Right ventricle myocardium superior (tissue), 1 donor: ENCODE measurements at places on chromosomes 2 and 18. TPM values are rescaled to one million over a fixed set of nuclear protein-coding genes. Genes with fewer than 3 reads are reported as not detected.

- no peak for DNase-seq
These were observed 9.7 kb downstream of the RHBDD1 start for GRCh38 chr2:226845386-226846116.

DNA sequence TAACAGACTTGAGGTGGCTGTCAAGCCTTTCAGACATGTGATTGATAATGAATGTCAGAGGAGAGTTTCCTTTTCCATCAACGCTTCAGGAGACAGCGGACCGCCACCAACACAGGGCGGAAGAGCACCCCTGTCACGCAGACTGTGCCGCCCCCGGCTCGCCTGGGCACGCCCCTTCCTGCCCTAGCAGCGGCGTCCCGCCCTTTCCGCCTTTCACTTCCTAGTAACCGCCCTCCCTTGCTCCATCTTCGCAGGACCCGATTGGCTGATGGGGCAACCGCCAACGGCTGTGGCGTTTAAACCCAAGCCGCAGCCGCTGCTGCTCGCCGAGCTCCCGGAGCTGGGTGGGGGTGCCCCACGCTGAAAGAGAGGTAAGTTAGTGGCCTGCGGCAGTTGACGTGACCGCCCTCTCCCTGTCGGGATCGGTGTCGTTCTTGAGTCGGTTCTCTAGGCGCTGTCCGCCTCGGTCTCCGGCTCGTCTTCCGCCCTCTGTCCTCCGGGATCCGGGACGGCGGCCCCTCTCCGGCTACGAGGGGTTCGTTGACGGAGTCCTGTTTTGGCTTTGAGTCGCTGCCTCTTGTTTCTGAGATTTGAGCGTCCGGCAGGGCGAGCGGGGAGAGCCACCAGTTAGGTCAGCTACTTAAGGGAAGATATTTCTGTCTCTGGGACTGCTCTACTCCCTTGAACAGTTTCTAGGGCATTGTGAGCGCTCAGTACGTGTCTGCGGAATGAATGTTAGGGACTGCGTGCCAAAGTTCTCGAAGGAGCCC is at the start of gene SGO2:
TSS of gene SGO2 (plus strand) at position 326 of the 770 bp plus-strand sequence. CDS start 6,769 bp downstream, outside the sequence.
- DNase-seq = peak; percentile 97

GRCh38 chr2:23311186-23311585 is 73.8 kb upstream of the KLHL29 start:
- DNase-seq = no peak

Gene SESTD1
- 37.4 TPM for total RNA-seq

DNA sequence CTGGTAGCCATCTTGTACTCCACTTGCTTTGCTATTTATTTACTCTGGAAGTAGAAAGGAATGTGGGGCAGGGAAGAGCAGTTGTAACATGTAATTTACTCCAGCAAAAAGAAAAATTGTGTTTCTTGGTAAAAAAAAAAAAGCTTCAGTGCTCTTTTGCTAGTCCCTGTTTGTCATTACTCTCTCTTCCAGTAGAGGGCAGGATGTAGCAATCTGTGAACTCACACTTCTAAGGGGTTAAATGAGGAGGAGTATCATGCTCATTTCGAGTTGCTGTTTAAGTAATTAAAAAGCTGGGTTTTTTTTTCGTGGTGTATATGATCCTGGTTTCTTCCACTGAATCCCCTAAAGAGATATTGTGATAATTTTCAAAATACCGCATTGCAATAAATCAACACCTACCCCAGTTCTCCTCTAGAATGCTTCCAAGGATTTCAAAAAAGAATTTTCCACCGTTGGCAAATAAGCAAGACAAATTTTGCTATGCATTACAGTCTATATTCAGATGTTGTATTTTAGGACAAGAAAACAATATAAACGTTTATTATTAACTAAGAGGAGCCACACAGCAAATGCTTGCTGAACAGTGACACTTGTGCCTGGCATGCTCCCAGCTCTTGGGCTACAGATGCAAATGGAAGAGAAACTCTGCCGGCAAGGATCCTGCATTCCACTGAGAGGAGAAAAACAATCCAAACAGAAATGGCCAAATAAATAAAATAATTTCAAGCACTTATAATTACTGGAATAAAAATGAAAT is 261.6 kb downstream of the ASXL3 start:
- no peak for DNase-seq

GRCh38 chr2:156470975-156471583 is 34.9 kb downstream of the GPD2 start:
- DNase-seq = no peak

Gene TMEM163
- total RNA-seq = 0.38 TPM

GRCh38 chr2:47631792-47632398 is 151.1 kb upstream of the MSH6 start:
- DNase-seq = no peak

Gene GPR17
- total RNA-seq = not detected

Gene CD207
- total RNA-seq = not detected

DNA sequence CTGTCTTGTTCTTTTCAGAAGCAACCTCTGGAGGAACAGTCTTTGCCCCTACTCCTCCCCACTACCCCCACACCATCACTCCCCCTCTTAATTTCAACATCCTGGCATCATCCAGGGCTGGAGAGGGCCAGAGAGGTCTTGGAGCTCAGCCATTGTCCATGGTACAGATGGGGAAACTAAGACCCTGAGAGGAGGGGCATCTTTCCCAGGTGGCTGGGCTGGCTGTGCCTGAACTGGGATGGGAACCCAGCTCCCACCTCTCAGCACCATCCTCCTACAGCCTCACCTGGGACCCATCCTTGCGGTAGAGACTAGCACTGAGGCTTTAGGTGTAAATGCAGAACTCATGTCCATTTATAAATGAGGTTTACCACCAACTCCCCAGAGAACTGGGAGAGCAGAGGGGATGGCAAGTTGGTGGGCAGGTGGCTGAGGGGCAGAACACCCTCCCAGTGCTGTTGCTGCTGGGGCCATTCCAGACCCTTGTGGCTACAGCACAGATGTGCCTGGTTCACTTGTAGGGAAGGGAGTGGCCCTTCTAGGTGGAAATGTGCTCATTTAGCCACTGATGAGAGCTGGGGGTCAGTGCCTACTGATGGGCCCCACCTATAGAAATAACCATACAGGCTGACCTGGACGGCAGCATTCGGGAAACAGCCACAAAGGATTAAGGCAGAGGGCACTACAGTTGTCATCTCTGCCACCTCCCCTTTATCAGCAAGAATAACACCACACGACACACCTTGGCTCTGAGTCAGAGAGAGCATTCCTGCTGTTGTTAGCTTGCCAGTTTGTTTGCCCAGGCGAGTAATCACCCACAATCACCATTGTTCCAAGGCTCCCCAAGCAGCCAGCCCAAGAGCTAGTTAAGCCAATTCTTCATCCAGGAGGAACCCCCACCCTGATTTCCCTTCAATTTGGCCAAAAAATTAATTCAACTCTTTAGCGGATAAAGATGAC is 2.1 kb downstream of the MLPH start:
- DNase-seq = no peak

Gene PPP1R7
- total RNA-seq = 66.0 TPM

DNA sequence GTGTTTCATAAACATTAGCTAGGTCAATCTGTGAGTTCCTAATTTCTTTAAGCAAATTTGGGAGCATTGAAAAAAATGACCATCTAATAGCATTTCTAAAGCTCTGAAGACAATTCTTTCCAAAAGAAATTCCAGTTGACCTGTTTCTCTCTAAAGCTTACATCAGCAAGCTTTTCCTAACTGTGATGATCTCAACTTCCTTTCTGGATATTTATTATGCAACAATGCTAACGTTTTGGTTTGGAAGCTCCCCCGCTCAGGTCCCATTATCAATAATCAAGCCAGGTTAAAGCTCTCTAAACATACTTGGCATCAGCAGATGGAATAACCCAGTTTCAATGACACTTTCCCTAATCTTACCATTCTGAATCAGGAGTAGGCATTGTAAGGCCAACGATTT is 196.3 kb upstream of the TANK start:
- no peak for DNase-seq

Gene EMILIN1
- 17.4 TPM for total RNA-seq

- no peak for DNase-seq
These were observed 5.3 kb downstream of the TPO start for GRCh38 chr2:1418566-1418965.

GRCh38 chr2:20934236-20934635 is 109.6 kb downstream of the APOB start:
- DNase-seq = no peak

DNA sequence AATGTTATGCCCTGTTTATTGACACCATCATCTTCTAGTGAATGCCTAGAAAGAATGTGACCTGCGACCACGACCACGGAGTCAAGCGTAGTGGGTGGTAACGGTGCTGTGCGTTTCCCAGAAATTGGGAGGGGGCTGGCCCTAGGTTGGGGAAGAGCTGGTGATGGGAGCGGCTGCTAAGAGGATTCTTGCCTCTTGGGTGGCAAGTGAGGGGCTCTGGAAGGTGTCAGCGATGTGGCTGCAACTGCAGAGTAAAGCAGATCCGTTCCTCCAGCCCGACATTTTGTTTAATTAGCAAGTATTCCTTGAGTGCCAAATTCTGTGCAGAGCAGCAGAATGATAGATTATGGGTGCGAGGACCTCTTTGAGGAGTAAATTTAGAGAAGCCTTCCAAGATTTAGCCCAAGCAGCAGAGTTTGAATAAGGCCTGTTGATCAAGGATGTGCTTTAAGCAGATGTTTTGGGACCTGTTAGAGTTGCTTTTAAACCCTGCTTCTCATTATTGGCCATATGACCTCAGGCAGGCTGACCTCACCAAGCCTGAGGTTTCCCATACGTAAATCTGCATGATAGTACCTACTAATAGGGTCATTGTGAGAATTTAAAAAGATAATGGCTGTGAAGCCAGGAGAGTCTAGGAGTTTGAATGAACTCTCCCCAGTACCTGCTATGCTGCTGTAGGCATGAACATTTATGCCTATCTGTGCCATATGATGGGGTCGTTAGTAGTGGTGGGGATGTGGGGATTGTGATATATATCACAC is 287.7 kb downstream of the PTGR3 start:
- DNase-seq = no peak

GRCh38 chr2:26786207-26787028 is 562 bp downstream of the CENPA start:
- DNase-seq = no peak

DNA sequence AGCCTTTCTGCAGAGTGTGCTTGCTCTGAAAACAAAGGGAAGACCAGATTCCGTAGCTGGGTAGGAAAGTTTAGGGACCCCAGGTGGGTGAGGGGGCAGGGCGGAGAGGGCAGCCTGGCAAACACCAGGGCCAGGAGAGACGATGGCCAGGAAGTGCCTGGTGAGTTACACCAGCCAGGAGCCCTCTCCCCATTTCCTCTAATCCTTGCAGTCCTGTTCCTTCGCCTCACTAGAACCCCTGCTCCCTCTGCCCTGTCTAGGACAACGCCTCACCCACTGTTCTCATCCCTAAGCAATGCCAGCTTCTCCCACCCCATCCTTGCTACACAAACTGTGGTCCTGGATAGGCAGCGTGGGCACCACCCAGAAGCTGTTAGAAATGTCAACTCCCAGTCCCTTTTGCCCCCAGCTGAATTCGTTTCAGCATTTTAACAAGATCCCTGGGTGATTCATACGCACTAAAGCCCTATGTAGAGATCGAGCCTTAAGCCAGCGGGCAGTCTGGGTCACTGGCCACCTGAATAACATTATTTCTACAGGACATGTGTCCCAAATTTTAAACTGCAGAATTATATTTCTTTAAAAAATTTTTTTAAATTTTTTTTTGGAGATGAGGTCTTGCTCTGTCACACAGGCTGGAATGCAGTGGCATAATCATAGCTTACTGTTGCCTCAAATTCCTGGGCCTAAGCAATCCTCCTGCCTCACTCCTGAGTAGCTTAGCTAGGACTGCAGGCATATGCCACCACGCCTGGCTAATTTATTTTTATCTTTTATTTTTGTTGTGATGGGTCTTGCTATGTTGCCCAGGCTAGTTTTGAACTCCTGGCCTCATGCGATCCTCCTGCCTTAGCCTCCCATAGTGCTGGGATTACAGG is 10.9 kb downstream of the WIPF1 start:
- no peak for DNase-seq

Gene GRP
- total RNA-seq = not detected

DNA sequence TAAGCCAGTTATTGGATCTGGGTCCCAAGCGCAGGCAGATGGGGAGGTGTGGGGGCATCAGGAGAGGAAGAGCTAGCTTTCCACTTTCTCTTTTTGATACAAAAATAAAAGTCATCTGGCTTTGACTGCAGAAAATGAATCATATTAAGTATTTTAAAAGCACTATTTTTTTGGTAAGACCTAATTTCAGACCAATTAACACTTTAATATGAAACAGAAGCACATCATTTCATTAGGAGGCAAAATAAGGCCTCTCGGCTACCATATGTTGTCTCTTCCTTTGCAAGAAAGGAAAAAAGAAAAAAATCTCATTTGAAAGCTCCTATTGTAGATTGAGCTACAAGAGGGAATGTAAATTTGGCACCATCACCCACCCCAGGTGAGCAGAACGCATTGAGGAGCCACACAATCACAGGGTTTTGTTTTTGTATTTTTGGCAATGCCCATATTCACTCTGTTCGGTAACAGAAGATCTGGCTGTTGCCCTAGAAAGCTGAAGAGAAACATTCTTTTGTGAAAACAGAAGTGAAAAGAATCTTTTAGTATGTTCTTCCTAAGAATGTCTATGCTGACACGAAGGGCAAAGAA is 390.7 kb upstream of the ETAA1 start:
- no peak for DNase-seq

- peak; percentile 50 for DNase-seq
These were observed 21.0 kb downstream of the KDSR start for GRCh38 chr18:63346031-63346430.

DNA sequence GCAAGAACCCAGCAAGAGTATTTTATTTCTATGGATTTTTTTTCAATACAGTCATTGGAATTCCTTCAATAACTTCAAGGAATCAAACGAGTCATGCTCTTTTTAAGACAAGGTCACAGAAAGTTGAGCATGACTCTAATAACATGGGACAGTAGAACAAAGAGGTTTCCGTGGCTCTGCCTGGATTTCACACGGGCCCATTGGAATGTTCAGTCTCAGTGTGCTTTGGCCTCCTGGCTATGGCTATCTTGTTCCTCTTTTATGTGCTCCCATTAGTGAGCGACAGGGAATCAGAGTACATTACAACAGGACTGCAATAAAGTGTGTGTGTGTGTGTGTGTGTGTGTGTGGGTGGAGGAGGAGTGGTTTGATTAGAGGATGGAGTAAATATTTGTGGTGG is 312.4 kb downstream of the DCC start:
- DNase-seq = no peak
